ENCODE measurements at places on chromosomes 4 and X. TPM values are rescaled to one million over a fixed set of nuclear protein-coding genes. Genes with fewer than 3 reads are reported as not detected.

GRCh38 chrX:31237189-31237588 is 165.3 kb upstream of the FTHL17 start:
- no peak for DNase-seq

DNA sequence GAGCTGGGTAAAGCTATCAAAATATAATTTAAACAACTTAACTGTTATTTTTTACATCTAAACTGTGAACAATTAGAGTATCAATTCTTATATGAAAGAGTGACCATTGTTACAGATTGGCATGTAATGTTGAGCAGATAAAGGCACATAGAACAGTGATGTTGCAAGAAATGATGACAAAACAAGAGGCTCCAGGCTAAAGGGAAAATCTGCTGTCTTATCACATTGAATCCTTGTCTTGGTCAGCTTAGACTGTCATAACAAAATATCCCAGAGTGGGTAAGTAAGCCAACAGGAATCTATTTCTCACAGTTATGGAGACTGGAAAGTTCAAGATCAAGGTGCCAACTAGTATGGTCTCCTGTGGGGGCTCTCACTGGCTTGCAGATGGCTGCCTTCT is 154.1 kb upstream of the PPP3CA start:
- DNase-seq = no peak

GRCh38 chrX:2501559-2502102 is 855 bp upstream of the DHRSX start:
- no peak for DNase-seq

The FAM9B gene
- 0.05 TPM for total RNA-seq

The ETNPPL gene
- total RNA-seq = not detected

The PRDM8 gene
- 15.0 TPM for total RNA-seq
